NCI-H460 (cell line): ENCODE measurements at places on chromosomes 6 and 20.

GRCh38 chr6:73694711-73695411 lies 1.1 kb upstream of the CD109 start:
- DNase-seq = peak; percentile 38

GRCh38 chr6:142407685-142408273 lies 106.0 kb downstream of the ADGRG6 start:
- DNase-seq = no peak

DNA sequence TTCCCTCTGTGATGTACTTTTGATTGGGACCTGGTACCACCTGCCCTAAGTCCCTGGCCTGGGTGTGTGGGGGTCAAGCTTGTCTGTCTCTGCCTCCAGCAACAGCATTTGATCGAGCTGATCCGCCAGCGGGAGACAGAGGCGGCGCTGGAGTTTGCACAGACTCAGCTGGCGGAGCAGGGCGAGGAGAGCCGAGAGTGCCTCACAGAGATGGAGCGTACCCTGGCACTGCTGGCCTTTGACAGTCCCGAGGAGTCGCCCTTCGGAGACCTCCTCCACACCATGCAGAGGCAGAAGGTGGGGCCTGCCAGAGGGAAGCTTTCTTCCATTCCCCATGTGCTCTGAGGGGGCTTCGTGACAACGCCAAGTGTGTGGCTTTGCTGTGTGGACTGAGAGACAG lies 5.4 kb downstream of the GID8 start:
- no peak for DNase-seq

DNA sequence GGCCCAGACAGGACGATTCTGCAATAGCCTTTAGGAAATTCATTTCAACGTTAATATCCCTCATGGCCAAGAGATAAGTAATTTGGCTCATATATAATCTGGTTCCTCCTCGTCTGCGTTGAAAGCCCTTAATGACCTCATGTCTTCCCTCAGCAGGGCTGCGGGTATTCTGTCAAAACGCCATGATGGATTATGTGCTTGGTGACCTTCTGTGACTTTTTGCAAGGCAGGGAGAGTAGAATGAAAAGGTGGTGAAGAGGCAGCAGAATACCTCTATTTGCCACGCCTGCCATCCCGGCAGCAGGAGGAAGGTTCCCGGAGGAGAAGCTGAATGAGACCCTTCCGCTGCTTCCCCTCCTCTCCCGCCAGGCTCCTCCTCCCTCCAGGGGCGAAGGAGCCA lies 41.1 kb upstream of the SPACA1 start:
- DNase-seq = no peak

DNA sequence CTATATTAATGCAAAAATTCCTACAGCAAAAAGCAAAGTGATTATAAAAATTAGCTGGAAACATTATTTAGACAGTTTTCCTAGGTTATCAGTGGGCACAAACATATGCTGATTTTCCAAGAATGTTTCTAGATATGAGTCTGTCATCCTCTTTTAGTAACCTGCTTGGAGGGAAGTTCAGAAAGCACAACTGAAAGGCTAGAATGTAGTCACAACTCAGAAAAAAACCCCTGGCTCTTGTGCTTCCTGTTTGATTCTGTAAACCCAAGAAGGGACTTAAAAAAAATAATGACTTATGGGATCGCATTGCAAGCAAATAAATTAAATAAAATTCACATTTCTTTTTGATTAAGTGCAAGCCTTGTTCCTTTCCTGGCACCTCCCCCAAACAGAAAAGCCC lies 708.4 kb upstream of the EPHA7 start:
- DNase-seq = no peak

DNA sequence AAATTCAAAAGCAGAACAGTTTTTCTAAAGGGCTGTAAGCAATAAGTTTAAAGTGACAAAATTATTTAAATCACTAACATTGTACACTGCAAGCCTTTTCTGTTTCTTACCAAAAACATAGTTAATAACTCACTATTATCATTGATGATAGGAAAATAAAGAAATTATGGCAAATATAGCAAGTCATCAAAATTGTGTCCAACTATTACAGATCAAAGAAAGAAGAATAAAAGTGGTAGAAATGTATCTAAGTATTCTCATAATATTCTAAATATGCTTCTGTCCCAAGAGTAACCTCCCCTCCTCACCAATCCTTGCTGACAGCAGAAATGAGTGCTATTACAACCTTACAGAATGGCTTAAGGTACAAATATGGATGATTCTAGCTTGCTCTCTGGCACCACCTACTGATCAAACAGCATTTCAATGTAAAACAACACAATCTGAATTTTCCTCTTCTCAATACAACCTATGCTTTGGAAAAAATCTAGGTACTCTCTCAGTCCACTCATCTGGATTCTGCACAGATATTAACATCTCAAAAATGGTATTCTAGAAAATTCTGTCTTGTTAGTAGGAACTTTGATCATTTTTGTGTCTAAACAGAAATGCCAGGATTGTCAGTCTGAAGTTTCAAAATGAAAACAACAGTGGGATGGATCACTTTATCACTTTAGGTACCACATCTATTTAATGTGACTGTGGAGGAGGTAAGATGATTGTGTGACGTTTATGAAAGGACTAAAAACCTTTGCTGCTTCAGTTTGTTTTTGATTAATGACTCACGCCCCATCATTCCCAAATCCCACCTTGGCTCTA lies 40.9 kb downstream of the ZFP64 start:
- peak; percentile 41 for DNase-seq

GRCh38 chr20:38161412-38161774 lies 3.7 kb downstream of the TGM2 start:
- no peak for DNase-seq

- DNase-seq = no peak
Observed at GRCh38 chr6:117483645-117484016, 1.2 kb downstream of the DCBLD1 start.

DNA sequence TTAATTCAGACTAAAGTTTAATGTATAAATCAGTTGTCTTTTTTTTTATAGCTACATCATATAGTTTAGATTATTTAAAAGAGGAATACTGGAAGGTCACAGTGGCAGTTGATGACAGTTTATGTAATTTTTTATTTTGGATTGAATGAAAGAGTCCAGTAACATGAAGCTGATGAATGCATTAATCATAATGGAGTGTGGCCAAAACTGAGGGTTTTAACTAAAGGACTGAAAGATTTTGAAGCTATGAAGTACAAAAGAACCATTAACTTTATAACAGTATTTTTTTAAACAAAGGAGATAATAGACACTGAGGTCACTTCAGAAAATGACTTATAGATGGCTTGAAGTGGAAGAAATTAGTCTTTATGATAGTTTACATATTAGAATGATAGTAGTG lies 41.3 kb downstream of the TRMT11 start:
- DNase-seq = no peak

GRCh38 chr6:10382322-10382721 lies 32.6 kb downstream of the TFAP2A start:
- DNase-seq = no peak

GRCh38 chr20:58898629-58899408 lies 46.3 kb downstream of the GNAS start:
- DNase-seq = no peak

GRCh38 chr6:41996997-41997396 lies 53.3 kb upstream of the TAF8 start:
- no peak for DNase-seq

- DNase-seq = no peak
Observed at GRCh38 chr6:138796771-138797170, 884 bp downstream of the ECT2L start.

- no peak for DNase-seq
Observed at GRCh38 chr6:170233286-170234205, 57.3 kb downstream of the DLL1 start.

DNA sequence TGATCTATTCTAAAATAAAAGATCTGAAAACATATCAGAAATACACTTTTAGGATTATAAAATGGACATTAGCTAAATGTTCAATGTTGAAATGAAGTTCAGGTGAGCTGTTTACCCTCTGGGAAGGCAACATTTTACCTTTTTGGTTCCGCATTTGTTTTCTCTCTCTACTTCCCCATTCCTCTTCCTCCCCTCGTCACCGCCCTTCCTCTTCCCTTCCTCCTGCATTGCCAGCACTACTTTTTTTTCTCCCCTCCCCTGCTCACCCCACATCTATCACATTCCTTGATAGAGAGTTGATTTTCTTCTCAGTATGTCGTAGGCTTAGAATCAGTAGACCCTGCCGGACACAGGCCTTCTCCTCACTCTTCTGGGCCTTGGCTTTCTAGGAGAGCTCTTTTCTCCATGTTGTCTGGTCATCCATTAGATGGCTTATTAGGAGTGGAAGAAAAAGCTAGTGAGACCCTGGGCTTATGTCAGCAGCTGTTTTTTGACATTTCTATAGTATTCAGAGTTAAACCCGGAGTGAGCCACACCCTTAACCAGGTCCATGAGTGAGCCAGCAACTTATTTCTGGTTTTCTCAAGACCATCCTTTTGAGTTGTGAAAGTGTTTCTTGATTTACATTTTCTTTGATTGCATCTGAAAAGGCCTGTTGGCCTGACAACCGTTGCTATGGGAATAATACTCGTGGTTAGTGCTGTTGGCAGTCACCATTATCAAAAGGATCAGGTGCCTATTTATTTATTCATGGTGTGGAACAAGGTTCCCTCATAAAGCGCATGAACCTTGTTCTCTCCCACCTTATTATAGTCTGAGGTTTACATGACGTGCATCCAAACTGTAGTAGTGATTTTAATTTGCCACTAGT lies 90.9 kb downstream of the DTD1 start:
- DNase-seq = no peak

DNA sequence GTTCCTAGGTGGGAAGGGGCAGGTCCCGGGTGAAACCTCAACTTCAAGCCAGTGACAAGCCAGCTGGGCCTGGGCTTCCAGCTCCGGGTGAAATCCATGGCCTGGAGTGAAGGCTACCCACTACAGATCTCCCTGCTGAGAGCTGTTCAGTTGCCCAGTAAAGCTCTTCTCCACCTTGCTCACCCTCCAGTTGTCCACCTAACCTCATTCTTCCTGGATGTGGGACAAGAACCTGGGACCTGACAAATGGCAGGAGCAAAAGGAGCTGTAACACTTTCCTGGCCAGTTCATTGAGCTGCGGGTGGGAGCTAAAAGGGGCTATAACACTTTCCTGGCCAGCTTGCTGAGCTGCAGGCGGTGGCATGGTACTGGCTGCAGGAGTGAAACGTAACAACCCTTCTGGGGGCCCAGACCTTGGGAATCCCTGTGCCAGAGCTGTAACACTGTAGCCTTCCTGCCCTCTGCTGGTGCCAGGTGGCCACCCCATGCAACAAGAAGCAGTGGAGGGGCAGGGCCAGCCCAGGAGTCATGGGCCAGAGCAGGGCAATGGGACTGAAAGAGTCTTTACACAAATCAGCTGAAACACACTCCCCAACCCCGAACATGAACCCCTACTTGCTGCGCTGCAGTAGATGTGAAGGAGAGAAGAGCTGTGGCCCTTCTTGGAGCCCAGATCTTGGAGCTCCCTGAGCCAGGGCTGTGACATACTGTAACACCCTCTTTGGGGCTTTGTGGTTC lies 3.6 kb upstream of the HINT3 start:
- DNase-seq = peak; percentile 81

- DNase-seq = no peak
Observed at GRCh38 chr6:35213824-35214756, at the start of gene SCUBE3. Gene SCUBE3, plus strand, starts transcription at chr6:35213956. Its CDS starts 463 bp downstream, at chr6:35214419.

GRCh38 chr20:34190679-34191090 lies 50.5 kb upstream of the ASIP start:
- DNase-seq = peak; percentile 71

GRCh38 chr6:5083813-5084359 lies 1.3 kb upstream of the PPP1R3G start:
- DNase-seq = no peak

DNA sequence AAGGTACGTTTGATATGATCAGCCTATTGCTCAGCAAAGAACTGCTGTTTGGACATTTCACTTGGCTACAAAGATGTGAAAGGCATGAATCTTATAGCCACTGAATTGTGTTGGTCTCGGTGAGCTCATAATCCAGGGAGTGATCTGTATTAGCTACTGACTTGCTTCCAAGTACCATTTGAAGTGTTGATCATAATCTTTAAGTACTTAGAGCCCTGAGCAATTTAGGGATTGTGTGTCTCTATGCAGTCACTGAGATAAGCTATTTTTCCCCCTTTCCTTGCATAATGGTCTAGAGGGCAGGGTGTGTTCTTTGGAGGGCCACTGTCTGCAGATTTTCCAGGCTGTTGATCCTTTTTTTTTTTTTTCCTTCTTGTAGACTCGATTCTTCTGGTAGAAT lies 393.6 kb downstream of the ESR1 start:
- no peak for DNase-seq

GRCh38 chr20:44324343-44324742 lies 12.5 kb upstream of the R3HDML start:
- DNase-seq = no peak

GRCh38 chr20:37501940-37502339 lies 19.1 kb upstream of the NNAT start:
- DNase-seq = no peak
